NCI-H2227 treated with DMSO at 0.1 percent for 48 hours (cell line): ENCODE measurements at places on chromosomes 4 and X.

GRCh38 chr4:112153211-112153791 lies 8.0 kb downstream of the FAM241A start:
- DNase-seq: no peak

- no peak for DNase-seq
Observed at GRCh38 chr4:142064181-142064580, 427.8 kb downstream of the IL15 start.

GRCh38 chr4:105002278-105002677 lies 144.4 kb upstream of the TET2 start:
- DNase-seq: no peak

DNA sequence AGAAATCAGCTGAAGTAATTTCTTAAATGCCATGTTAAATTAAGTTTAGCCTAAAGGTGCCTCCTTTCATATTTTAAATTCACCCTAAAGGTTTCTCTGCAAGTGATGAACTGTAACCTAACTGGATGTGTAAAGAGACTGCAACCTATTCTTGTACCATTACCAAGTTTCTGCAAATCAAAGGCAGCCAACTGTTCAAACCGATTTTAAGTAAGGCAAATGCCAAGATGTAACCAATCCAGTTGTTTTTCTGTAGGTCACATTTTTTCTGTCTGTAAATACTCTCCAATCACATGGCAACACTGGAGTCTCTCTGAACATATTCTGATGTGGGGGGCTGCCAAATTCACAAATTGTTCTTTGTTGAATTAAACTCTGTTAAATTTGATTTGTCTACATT lies 42.4 kb upstream of the FGF2 start:
- no peak for DNase-seq

- DNase-seq: no peak
Observed at GRCh38 chr4:2977211-2978088, 14.1 kb downstream of the GRK4 start.

- DNase-seq: no peak
Observed at GRCh38 chr4:72388521-72388920, 180.5 kb downstream of the ADAMTS3 start.
